ENCODE measurements at places on chromosomes 1 and 21. TPM values are rescaled to one million over a fixed set of nuclear protein-coding genes. Genes with fewer than 3 reads are reported as not detected.

The PTGS2 gene
- total RNA-seq: 30.9 TPM

The FAM72D gene
- total RNA-seq: 0.58 TPM

The IL22RA1 gene
- total RNA-seq: 4.1 TPM

The CCDC27 gene
- total RNA-seq: not detected

GRCh38 chr1:108831225-108831624, 25.7 kb downstream of the AKNAD1 start:
- no peak for DNase-seq

GRCh38 chr1:56780826-56781225, 38.4 kb downstream of the FYB2 start:
- no peak for DNase-seq

DNA sequence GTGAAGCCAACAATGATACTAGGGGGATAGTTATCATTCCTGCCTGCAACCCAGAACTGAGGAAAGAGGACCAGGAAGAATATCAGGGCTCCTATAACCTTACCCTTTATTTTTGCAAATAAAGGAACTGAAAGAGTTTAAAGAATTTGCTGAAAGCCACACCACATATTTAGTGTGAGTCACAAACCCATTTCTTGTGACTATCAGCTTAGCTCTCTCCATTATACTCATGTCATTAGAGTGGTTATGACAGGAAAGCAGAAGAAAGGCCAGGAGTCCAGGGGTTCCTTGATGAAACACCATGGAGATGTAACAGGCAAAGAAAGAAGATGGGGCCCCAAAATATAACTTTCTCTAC, 141.1 kb upstream of the SAMSN1 start:
- DNase-seq: no peak

GRCh38 chr1:17700945-17701810, 54.0 kb upstream of the ACTL8 start:
- DNase-seq: no peak

- DNase-seq: no peak
These were observed 41.1 kb upstream of the RPL11 start for GRCh38 chr1:23650344-23650990.

DNA sequence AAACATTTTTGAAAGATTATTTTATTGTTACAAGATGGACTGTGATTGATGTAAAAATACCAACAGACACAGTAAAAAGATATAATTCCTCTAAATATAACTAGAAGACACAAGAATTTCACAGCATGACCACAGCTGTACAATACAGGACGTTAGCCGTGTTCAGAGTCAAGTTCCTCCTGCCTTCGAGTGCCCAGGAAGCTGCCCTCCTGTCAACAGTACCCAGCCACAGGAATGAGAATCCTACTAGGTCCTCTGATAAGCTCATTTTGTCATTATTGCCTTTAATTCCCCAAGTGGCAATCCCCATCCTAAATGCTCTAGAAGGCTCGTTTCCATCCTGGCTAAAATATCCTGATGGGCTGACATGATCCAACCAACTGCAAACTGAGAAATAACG, 16.4 kb upstream of the CAPN2 start:
- DNase-seq: no peak

DNA sequence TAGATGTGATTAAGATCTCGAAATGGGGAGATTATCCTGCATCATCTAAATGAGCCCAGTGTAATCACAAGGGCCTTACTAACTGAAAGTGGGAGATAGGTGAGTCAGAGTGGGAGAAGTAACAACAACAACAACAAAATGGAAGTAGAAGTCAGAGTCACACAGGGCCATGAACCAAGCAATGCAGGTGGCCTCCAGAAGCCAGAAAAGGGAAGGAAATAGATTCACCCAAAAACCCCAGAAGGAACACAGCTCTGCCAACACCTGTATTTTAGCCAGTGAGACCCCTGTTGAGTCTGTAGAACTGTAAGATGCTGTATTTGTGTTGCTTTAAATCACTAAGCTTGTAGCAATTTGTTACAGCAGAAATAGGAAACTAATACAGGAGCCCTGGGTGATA, 4.1 kb downstream of the TAGLN2 start:
- DNase-seq: no peak

DNA sequence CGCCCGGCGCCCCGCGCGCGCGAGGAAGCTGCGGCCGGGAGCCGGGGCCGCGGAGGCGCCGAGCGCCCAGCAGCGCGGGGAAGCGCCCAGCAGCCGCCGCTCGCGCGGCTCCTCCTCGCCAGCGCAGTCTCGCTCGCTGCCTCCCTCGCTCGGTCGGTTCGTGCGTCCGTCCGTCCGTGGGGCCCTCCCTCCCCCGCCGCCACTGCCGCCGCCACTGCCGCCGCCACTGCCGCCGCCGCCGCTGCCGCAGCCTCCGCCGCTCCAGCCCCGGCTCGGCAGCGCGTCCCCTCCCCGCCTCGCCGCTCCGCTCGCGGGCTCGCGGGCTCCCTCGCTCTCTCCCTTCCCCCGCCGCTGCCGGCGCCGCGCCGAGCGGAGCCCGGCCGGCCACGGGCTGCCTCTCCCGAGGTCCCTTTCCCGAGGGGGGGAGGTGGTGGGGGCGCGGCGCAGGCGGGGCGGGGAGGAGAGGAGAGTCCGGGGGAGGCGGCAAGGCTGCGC, at the start of gene KCND3:
Gene KCND3, minus strand, starts transcription at position 138 of the 495 bp plus-strand sequence.
- peak; percentile 74 for DNase-seq

DNA sequence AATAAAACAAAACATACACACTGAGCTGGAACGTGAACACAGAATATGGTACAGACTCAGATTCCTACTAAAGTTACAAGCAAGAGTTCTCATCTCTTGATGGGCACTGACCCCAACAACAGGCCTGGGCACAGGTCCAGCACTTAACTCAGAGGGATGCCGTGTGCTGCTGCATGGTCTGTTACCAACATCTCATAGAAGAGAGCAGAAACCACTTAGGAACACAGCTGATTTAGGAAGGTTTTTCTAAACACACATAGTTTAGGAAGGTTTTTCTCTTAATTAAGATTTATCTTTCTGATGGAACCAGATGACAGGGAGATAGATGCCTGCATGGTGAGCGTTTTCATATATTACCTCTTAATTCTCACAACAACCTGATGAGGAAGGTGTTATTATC, 1.5 kb downstream of the GCLM start:
- peak; percentile 51 for DNase-seq

GRCh38 chr1:221517961-221518360, 223.9 kb downstream of the DUSP10 start:
- DNase-seq: no peak

All from stomach (tissue), 19 donors.